ENCODE measurements at places on chromosomes 5 and 9.

- DNase-seq = no peak
Measured at GRCh38 chr5:173778152-173778782, 109.9 kb upstream of the CPEB4 start.

DNA sequence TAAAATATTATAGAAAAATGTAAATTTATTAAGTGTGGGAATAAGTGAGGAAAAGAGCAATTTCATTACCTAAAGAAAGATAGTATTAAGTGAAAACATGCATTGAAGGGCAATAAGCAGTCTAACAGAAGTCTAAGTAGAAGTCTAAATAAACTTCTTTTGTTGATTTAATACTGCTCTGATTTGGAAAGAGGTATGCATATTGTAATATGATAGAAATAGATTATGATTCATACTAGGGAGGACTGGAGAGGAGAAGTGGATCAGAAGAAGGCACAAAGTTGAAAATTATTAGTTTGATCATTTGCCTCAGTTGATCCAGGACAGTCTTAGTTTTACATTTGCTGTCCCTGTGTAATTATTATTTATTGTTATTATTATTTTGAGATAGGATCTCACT, 6.6 kb upstream of the ERBIN start:
- DNase-seq = no peak

DNA sequence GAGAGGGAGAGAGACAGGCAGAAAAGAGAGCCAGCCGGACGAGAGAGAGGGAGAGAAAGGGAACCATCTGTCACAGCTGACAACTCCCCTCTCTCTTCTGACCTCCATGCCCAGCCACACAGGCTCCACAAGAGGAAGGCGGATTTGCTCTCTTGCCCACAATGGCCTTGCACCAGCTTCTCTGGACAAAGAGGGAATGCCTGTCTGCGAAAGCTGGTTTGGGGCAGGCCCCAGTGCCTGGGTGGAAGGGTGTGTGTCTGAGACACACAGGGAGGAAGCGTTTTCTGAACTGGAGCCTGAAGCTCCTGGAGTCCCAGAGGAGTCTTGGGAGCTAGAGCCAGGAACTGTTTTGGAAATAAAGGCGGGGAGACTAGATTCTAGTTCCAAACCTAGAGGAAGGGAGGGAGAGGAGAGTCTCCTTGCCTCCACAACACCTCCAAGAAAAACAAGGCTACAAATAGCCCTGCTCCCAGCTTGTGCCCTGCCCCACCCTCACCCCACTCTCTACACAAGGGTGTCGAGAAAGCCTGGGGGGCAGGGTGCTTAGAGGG, 12.5 kb downstream of the C1QTNF2 start:
- no peak for DNase-seq

GRCh38 chr5:16313761-16314160, 134.2 kb upstream of the MARCHF11 start:
- DNase-seq = peak; percentile 41

DNA sequence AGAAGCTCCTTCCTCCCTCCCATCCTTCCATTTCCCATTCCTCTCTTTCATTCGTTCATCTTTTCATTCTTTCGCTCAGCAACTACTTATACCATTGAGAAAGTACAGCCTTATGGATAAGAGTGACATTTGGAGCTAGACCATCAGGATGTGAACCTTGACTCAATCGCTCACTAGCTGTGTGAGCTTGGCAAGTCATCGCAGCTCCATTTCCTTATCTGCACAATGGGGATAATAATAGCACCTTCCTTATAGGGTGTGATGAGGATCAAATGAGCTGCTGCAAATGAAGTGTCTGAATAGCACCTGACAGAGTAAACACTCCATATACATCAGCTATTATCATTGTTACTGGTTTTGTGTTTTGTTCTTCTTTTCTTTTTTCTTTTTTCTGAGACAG, 28.1 kb upstream of the SYNPO start:
- DNase-seq = no peak

All from SHP77 (cell line).